ENCODE measurements at places on chromosomes 2 and 18. TPM values are rescaled to one million over a fixed set of nuclear protein-coding genes. Genes with fewer than 3 reads are reported as not detected.

CSRNP3 gene
- total RNA-seq = 3.1 TPM

PFN4 gene
- total RNA-seq = 0.56 TPM

DQX1 gene
- 0.12 TPM for total RNA-seq

SERPINB7 gene
- not detected for total RNA-seq

LBX2 gene
- total RNA-seq = 1.6 TPM

EPHA4 gene
- 4.8 TPM for total RNA-seq

L3MBTL4 gene
- under 0.01 TPM for total RNA-seq

ALPG gene
- not detected for total RNA-seq

CERKL gene
- 0.13 TPM for total RNA-seq

DRC1 gene
- not detected for total RNA-seq

AAK1 gene
- total RNA-seq = 44.6 TPM

LRRTM4 gene
- not detected for total RNA-seq

ABCG8 gene
- not detected for total RNA-seq

IL1R2 gene
- total RNA-seq = 0.66 TPM

UGT1A3 gene
- total RNA-seq = not detected

LINC00305 gene
- total RNA-seq = not detected

TMEM200C gene
- 0.06 TPM for total RNA-seq

IL1A gene
- 0.13 TPM for total RNA-seq

FOXD4L1 gene
- 0.06 TPM for total RNA-seq

GCKR gene
- 22.0 TPM for total RNA-seq

MYCN gene
- total RNA-seq = not detected

All from aortic smooth muscle cell (primary cell).